Body of pancreas (tissue), 4 donors: ENCODE measurements at places on chromosomes 5 and 9.

GRCh38 chr9:26786564-26786963 is 106.0 kb downstream of the CAAP1 start:
- no peak for DNase-seq

- no peak for DNase-seq
Measured at GRCh38 chr5:53339962-53340540, 140.4 kb upstream of the FST start.

- DNase-seq, result no peak
Measured at GRCh38 chr5:74035521-74035937, 409.5 kb downstream of the ARHGEF28 start.

GRCh38 chr5:133365738-133366137 is 246.6 kb downstream of the FSTL4 start:
- DNase-seq, result no peak

DNA sequence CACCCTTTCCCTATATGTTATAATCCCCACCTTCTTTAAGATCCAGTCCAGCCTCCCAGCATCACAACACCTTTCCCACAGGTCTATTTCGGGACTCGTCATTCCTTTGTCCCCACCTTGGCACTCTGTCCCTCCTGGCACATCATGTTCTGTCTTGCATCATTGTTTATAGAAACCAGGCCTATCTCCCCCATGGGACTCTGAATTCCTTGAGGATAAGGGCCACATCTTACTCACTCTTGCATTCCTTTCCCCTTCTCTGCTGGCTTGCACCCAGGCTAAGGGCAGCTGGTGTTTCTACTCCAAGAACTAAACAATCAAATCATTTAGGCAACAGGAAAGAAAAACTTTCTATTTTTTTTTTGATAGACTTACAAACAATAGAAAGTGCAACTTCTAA is 205.7 kb downstream of the AGTPBP1 start:
- DNase-seq, result no peak

- no peak for DNase-seq
Measured at GRCh38 chr5:146059460-146060220, 45.7 kb downstream of the PLAC8L1 start.

- DNase-seq, result no peak
Measured at GRCh38 chr5:160390787-160391696, 8.8 kb downstream of the FAM200C start.

- peak; percentile 48 for DNase-seq
Measured at GRCh38 chr9:35051069-35051967, 21.1 kb downstream of the VCP start.

- no peak for DNase-seq
Measured at GRCh38 chr9:117887941-117888340, 183.7 kb downstream of the TLR4 start.

DNA sequence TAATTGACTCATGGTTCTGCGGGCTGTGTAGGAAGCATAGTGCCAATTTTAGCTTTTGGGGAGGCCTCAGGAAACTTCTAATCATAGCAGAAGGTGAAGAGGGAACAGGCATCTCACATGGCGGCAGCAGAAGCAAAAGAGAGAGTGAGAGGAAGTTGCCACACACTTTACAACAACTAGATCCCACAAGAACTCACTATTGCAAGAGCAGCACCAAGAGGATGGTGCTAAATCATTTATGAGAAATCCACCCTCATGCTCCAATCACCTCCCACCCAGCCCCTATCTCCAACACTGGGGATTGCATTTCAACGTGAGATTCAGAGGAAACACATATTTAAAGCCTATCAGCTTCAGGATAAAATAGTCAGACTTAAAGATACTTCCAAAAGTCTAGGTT is 36.1 kb upstream of the LPAR1 start:
- peak; percentile 24 for DNase-seq

DNA sequence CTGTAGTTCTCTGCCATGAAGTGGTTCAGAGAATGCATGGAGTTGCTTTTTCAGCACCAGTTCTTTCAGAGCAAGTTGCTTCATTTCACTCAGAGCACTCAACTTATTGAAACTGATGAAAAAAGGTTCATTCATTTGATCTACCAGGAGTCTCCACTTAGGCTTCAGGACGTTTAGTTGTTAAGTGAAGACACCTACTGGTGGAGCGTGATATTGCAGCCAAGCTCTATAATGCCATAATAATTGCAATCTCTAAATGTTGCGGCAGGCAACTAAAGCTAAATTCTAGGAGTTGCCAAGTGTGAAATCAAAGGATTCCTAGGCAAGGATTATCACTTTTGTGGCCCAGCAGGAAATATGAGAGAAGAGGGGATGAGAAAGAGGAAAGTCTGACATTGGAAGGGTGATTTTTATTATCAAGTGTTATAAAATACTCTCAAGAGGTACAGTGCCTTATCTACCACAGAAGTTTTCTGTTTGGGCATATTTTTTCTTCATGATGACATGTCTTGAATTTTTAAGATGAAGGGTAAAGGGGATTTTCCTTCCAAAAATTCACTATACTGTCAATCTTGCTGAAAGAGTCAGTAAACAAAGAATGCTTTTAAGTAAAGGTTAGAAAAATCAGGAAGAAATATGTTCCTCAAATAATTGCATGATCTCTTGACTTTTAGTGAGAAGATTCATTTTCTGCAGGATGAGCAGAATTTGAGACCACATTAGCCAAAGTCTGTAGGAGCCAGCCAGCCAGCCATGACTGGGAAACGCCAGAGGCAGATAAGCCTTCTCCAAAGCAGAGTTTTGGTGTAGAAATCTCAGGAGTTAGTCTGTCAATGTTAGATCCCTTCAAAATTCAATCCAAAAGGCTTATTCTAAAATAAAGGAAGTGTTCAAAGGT is 83.4 kb downstream of the SH3PXD2B start:
- peak; percentile 62 for DNase-seq

- DNase-seq, result no peak
Measured at GRCh38 chr9:89553451-89554010, 51.3 kb upstream of the GADD45G start.

GRCh38 chr5:139650031-139650688 is 2.0 kb downstream of the CXXC5 start:
- peak; percentile 53 for DNase-seq

GRCh38 chr5:149317281-149318048 is 27.8 kb upstream of the GRPEL2 start:
- peak; percentile 34 for DNase-seq

GRCh38 chr5:35060236-35060635 is 12.5 kb upstream of the AGXT2 start:
- no peak for DNase-seq
